NCI-H1417 (cell line): ENCODE measurements at places on chromosomes 6 and 20.

- DNase-seq = no peak
These were observed 5.1 kb downstream of the ACAT2 start for GRCh38 chr6:159766906-159767305.

GRCh38 chr6:20793174-20793573 lies 258.9 kb downstream of the CDKAL1 start:
- no peak for DNase-seq

- peak; percentile 55 for DNase-seq
These were observed 22.9 kb downstream of the SAYSD1 start for GRCh38 chr6:39092124-39092523.

- DNase-seq = no peak
These were observed 40.1 kb downstream of the ADNP start for GRCh38 chr20:50891138-50891537.

- peak; percentile 79 for DNase-seq
These were observed 764 bp downstream of the ZNF292 start for GRCh38 chr6:87155842-87156815.
